ENCODE measurements at places on chromosomes 11 and 22. TPM values are rescaled to one million over a fixed set of nuclear protein-coding genes. Genes with fewer than 3 reads are reported as not detected.

GRCh38 chr22:27195494-27195893 is 538.1 kb downstream of the MIAT start:
- DNase-seq = no peak

GRCh38 chr22:49369726-49370626 is 457.7 kb downstream of the BRD1 start:
- DNase-seq = no peak

DNA sequence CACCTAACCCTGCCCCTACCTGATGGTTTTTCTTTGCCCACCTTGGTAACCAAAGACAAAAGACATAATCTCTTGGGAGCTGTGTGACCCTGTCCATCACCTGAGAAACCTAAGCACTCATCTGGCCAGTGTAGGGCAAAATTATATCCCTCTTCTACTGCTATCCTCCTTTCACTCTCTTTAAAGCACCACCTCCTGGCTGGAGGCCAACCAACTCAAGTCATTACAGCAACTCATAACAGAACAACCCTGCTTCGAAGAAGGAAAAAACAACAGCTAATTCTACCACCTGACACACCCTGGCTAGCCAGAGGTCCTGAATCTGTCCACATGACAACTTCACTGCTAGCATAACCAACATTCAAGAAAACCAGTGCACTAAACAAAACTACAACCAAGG is 45.5 kb downstream of the GAS2 start:
- DNase-seq = no peak

The CNIH2 gene
- 1.0 TPM for total RNA-seq

- DNase-seq = no peak
Observed at GRCh38 chr11:12280199-12280837, 97.1 kb upstream of the PARVA start.

GRCh38 chr22:49573109-49573765 is 254.4 kb downstream of the BRD1 start:
- no peak for DNase-seq

The FUT4 gene
- total RNA-seq = 8.3 TPM

DNA sequence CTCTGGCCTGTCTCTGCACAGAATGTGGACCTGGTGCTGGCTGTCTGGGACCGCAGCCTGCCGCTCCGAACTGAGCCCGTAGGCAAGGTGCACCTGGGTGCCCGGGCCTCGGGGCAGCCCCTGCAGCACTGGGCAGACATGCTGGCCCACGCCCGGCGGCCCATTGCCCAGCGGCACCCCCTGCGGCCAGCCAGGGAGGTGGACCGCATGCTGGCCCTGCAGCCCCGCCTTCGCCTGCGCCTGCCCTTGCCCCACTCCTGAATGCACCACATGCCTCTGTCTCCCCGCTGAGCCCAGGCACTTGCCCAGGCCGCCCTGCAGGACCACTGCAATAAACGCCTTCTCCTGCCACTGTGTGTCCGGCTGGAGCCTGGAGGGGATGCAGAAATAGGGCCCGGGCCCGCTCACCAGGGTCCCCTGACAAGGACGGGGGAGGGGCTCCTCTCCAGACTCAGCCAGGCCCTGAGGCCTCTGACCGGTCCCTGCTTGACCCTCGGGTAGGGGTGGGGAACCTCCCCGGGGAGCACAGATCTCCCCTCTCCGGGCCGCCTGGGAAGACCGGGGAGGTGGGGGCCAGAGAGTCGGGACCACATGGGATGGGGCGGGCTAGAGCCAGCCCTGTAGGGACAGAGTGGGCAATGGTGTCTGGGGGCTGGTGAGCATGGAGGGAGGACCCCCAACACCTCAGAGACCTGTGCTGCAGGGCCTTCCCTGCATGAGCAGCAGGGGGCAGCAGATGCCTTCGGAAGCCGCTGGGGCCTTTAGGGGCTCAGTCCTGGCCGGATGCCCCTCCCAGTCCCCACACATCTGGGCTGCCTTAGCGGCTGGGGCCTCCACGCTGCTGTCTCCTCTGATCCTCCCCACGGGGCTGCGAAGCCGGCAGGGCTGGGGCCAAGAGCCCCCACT is 1.4 kb upstream of the TNNI2 start:
- peak; percentile 93 for DNase-seq

The LIF gene
- total RNA-seq = 511 TPM

DNA sequence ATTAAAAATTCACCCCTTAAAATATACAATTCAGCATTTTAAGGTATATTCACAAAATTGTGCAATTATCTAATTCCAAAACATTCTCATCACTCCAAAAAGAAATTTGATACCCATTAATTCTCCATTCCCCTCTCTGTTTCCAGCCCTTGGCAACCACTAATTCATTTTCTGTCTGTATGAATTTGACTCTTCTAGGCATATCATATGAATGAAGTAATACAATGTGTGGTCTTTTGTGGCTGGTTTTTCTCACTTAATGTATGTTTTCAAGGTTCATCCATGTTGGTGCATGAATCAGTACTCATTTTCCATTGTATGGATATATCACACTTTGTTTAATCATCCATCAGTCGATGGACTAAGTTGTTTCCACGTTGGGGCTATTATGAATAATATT is 29.0 kb upstream of the ACCSL start:
- no peak for DNase-seq

DNA sequence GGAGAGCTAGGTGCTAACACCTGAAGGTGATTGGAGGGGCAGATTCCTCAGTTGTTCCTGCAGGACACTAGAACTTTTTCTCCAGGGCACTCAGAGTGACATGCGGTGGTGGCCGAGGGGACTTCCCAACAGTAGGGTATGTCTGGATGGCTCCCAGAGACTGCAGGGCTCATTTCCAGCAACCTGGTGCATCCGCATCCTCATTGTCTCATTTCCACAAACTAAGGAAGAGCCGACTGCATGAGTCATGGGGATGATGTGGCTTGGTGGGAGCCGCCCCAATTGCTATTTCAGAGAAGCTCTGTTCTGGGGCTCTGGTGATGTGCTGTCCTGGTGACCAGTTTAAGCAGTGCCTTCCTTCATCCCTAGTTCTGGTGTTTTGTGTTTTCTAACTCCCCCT is 2.8 kb upstream of the ROBO4 start:
- DNase-seq = no peak

- DNase-seq = no peak
Observed at GRCh38 chr11:70654016-70654415, 255.7 kb downstream of the CTTN start.

DNA sequence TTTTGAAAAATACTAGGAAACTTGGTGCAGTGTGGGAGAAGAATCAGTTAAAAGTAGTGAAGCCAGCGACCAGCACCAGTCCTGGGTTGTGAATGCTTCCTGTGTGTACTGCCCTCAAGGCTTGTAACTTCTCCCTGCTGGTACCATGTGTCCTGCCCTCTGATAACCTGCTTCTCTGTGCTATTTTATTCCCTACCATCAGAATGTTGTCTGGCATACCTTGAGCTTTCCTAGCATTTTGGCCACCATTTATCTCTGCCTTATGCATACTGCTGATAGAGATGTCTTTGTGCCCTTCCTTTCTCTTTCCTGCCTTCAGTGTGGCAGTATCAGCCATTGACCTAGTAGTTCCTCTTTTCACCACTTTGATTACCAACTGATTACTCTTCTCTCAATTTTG is 2.0 kb downstream of the GTF2H1 start:
- DNase-seq = peak; percentile 58
